ENCODE measurements at places on chromosomes 2 and 18.

GRCh38 chr2:9885036-9885684 is 41.9 kb downstream of the TAF1B start:
- no peak for DNase-seq

- no peak for DNase-seq
Measured at GRCh38 chr2:221708902-221709301, 136.8 kb upstream of the EPHA4 start.

GRCh38 chr2:16442971-16443370 is 222.7 kb downstream of the CYRIA start:
- DNase-seq: no peak

DNA sequence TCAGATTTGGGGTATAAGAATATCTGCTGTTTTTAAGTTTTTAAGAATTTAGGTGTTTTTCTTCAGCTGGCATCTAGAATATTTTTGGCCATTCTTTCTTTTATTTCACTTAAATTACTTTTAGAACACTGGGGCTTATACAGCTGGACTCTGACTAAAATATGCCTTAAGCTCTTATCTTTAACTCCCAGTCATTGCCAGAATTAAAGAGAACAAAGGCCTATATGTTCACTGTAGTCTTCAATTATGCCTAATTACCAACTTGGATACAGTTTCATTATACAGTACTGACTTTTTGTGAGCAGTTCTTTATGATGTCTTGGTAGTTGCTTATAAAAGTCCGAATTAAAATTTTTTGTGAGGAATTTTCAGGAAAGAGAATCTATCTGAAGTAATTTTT is 192.8 kb downstream of the ZNF407 start:
- no peak for DNase-seq

GRCh38 chr2:177478029-177478428 is 85.5 kb downstream of the AGPS start:
- DNase-seq: no peak

GRCh38 chr2:45173513-45173912 is 164.3 kb upstream of the SIX2 start:
- no peak for DNase-seq

DNA sequence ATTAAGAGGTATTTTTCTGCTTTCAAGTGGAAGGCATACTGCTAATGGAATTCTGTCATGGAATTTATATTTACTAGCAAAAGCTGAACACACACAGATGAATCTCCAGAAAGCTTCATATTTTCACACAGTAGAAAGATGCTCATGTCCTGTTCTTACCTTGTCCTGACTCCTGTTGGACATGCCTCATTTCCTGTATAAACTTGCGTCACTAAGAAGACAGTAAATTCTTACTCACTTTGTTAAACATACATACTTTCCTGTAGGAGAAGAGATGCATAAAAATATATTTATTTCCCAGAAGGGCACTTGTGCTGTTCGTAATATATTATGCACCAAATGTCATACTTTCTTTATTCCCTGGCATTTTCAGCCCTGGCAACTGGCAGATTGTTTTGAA is 238.3 kb upstream of the RASGRP3 start:
- no peak for DNase-seq

DNA sequence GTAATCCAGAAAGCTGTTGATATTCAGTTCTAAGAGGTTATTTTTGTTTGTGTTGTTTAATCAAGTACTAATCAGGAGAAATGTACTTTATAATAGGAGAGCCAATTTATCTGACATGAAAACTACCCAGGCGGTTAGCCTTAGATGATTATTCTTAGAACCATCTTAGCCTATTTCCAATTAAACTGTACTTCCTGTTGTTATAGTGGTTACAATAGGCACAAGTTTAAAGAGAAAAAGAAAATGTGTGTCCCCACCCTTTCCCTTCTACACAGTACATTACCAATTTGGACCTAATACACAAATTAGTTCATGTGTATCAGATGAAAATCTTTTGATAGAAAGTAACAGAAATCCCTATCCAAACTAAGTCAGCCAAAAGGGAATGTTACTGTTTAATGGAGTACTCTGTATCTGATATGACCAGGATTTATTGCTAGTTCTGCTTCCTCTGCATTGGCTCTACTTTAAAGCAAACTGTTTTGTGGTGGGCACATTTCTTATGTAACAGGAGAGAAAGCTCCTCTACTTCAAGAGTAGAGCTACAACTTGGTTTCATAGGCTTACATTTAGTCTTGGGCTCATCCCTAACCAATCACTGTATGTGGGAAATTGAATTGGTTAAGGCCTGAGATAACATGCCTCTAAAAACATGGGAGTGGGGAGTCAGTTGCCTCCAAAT is 217.9 kb downstream of the UBE2E3 start:
- DNase-seq: no peak

Measured in T-helper 2 cell (primary cell).